ENCODE measurements at places on chromosomes 3 and 15.

- DNase-seq, result peak; percentile 45
Observed at GRCh38 chr15:60179786-60180391, 175.8 kb downstream of the FOXB1 start.

DNA sequence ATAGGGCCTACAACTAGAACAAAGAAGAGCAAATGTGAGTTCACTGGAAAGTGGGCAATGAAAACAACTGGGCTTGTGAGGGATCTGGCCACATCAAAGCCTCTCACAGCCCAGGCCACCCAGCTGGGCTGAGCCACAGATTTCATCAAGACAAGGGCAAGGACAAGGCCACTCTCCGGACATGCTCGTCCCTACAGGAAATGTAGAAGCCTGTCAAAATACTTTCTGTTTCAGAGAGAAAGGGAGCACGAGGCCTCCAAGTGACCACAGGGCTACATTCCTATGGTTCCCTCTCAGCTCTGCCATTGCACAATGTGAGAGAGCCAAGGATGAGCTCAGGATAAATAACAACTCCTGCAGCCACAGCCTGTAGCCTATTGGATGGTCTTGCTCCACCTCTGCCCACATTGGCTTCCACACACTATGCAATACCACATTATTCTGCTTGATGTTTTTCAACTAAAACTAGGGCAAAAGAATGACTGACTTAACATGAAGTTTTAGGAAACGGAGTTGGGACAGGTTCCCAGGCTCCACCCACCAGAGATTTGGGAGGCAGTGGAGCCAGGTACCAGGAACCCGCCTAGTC lies 12.1 kb downstream of the TBC1D2B start:
- DNase-seq, result peak; percentile 33

- no peak for DNase-seq
Observed at GRCh38 chr3:177640319-177640965, 443.2 kb upstream of the TBL1XR1 start.

- DNase-seq, result no peak
Observed at GRCh38 chr3:36876181-36876936, 68.5 kb downstream of the TRANK1 start.

DNA sequence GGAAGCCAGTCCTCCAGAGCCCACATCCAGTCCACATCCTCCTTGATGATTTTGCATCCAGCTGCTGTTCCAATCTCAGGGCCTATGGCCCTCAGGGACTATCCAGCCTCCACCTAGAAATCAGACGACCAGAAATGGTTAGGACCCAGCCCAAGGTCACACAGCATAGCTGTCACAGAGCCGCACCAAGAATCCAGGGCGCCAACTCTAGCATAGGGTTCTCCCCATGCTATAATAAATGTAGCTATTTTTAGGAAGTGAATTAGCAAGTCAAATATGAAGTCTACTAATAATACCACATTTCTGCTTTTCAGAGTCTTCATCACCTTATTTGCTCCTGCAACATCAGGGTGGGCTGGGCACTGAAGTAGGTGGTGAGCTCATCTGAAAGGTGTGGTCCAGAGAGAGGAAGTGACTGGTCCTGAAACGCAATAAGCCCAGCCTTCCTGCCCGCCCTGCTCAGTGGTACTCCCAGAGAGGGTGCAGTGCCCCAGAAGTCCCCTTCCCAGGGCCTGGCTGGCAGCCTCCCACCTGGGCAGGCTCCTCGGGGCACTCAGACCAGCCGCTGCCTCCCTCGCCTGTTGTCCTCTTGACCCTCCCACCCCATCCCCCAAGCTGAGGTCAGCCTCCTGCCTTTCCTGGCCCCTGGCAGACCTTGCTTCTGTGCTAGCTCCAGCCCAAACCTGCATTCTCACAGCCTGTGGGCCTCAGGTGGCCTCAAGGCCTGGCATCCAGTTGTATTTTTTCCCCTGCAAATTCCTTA lies 17.6 kb upstream of the CYP11A1 start:
- no peak for DNase-seq

GRCh38 chr15:25802285-25802830 lies 60.8 kb downstream of the ATP10A start:
- DNase-seq, result no peak

DNA sequence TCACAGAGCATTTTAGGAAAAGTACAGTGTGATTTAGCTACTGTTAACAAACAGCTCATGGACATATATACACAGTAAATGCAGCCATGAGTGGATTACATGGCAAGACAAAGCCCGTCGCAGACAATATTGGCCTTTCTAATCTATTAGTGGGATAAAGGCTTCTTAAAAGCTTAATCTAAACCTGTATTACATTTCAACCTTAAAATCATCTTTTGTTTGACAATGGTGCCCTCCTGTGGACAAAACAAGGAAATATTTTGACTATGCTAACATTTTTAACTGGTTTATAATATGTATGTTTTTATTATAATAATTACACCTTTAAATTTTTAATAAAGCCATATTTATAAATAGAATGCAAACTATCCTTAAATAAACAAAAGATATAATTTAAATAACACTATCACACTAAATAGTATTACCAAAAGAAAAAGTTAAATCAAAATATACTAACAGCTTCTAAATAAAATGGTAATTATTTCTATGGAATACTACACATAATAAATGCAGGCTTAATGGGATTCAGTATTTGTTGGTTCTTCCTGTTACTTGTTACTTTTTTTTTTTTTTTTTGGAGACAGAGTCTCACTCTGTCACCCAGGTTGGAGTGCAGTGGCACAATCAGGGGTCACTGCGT lies 38.6 kb downstream of the TAFA4 start:
- peak; percentile 61 for DNase-seq

GRCh38 chr15:91289324-91289723 lies 189.3 kb downstream of the SV2B start:
- DNase-seq, result peak; percentile 70

DNA sequence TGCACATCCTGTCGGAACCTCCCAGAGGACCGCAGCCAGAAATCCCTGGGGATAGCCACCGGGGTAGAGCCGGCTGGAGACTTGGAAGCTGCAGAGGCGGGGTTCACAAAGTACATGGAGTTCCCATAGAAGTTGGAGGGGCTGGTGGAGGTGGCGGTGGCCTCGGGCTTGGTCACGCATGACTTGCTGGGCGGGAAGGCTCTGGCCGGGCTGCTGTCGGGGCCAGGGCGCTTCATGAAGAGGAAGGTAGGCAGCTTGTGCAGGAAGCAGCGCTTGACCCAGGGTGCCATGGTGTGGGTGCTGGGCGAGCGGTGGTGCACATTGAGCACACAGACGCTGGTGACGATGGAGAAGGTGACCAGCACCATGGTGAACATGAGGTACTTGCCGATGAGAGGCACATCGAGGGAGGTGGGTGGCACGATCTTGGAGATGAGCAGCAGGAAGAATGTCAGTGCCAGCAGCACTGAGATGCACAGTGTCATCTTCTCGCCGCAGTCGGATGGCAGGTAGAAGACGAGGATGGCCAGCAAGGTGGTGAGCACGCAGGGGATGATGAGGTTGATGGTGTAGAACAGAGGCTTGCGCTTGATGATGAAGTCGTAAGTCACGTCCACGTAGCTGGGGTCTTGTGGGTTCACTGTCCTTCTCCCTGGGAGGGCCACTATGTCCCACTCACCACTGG lies 8.4 kb upstream of the CHRNA3 start:
- DNase-seq, result no peak

DNA sequence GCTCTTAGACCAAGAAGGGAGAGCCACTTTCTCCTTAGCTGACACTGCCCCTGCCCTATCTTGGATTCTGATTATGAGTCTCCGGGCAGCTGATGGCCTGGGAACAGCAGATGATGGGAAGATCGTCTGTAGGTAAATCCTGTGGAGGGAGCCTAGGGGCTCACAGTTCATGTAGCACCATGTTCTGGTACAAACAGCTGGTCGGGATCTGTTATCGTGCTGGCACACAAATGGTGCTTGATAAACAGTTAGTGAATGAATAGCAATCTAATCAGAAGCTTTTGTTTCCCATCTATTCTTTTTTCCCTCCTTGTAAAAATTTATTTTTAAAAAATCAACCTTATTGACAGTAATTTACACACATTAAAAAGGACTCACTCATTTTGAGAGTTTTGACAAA lies 26.8 kb downstream of the CDCP1 start:
- DNase-seq, result no peak

DNA sequence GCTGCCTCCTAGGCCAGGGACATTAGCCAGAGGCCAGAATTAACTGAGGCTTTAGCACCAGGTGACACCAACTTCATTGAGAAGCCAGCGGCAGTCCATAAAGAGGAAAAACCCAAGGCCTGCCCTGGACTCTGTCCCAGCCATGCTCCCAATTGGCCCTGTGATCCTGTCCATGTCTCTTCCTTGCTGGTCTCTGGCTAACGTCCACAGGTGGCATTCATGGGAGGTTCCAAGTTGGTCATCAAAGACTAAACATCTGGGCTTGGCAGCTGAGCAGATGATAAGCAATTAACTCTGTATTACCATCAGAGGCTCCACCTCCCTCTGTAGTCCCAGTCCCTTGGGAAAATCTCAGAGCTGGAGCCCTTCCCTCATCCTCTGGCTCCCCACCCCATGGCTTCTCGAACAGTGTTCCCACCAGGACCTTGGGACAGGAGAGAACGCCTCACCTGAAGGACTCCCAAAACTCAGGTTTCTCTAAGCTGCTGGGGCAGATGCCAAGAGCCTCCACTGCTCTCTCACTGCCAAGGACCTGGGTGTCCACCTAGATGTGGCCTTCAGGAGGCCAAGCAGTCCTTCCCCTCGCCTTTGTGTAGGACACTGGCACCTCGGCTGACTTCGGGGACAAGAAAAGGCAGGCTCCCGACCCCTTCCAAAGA lies 40.4 kb downstream of the GOLGA6A start:
- DNase-seq, result no peak

All from Kasumi-1 (cell line).